Stimulated activated CD8-positive, alpha-beta memory T cell treated with anti-CD3 and anti-CD28 coated beads, Interleukin-15, amount 100 ng/mL, for 48 hours (primary cell): ENCODE measurements at places on chromosomes 5 and 9.

DNA sequence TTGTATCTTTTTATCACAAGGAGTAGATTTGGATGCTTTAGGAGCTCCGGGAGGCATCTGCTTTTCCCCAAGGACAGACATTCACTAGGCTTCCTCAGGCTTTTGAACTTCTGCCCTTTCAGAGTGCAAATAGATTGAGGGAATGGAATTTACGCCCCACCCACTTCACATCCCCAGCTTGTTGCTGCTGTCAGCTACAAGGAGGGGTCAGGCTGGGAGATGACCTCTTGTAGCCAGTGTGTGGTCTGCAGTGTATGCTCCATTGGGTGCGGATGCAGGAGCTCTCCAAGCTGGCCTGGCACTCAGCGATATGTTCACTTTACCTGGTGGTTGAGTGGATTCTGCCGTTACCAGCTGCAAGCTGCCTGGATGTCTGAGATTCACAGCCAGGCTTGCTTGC, 6.4 kb downstream of the TNFSF15 start:
- DNase-seq, result no peak

- no peak for DNase-seq
Measured at GRCh38 chr9:115034801-115035200, 83.2 kb downstream of the TNC start.

- DNase-seq, result no peak
Measured at GRCh38 chr9:124427281-124427680, 12.0 kb upstream of the PSMB7 start.

- no peak for DNase-seq
Measured at GRCh38 chr9:120175031-120175430, 404.9 kb downstream of the CDK5RAP2 start.
